Stomach (tissue), 19 donors: ENCODE measurements at places on chromosomes 11 and 22. TPM values are rescaled to one million over a fixed set of nuclear protein-coding genes. Genes with fewer than 3 reads are reported as not detected.

- no peak for DNase-seq
Observed at GRCh38 chr11:2827256-2827655, 58.3 kb downstream of the CDKN1C start.

- no peak for DNase-seq
Observed at GRCh38 chr22:35140879-35141745, 75.2 kb downstream of the ISX start.

GRCh38 chr11:44608651-44608990 lies 43.2 kb downstream of the CD82 start:
- no peak for DNase-seq

The VPS26B gene
- total RNA-seq: 36.5 TPM

DNA sequence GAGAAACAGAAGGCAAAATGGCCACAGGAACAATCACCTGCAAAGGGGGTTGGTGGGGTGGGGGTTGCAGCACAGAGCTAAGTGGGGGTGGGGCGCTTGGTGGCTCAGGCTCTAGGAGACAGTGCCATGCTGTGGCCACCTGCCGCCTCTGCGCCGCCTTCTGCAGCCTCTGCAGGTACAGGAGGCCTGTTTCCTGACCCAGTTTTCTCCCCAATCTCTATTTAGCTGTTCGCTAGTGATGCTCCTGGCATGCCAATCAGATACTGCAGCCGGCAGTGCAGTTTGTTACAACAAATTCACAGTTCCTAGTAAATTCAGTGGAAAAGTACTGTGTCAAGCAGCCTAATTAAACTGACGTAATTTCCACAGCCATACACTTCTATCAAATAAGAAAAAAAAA lies 106.4 kb downstream of the SERGEF start:
- DNase-seq: no peak

DNA sequence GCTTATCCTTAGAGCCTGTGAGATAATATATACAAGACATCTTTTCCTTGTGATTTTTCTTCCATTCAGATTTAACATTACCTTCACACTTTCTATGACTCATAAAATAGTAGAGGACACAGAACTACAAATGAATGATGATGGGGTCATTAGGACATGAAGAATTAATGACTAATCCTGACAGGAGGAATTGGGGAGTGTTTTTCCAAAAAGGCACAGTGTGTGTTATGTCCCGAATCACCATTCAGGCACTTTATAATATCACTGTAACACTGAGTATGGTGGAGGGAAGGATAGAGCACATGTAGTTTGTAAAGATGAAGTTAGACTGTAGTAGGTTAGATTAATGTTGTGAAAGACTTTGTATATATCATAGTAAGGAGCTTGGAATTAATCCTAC lies 391.3 kb downstream of the JRKL start:
- DNase-seq: no peak

The FREY1 gene
- not detected for total RNA-seq

The OR51E2 gene
- not detected for total RNA-seq

DNA sequence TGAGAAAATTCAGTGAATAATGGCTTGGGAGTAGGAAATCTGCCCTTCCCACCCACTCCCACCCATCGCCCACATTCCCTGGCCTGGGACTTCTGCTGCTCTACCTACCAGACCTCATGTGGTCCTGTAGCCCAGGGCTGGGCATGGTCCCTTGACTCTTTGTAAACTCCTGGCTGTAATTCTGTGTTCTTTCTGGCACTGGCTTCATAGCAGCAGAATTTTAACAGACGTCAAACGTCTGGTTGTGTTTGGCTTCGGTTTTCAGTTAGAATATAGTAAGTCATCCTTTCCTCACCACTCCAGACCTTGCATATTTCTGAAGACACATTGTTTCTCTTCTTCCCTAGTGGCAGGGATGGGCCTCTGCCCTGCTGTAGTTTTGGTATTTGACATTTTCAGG lies 210.6 kb downstream of the CSNK2A3 start:
- DNase-seq: no peak
